Activated CD4-positive, alpha-beta T cell treated with anti-CD3 and anti-CD28 coated beads for 36 hours (primary cell): ENCODE measurements at places on chromosomes 12 and 14. TPM values are rescaled to one million over a fixed set of nuclear protein-coding genes. Genes with fewer than 3 reads are reported as not detected.

The FGD6 gene
- 1.1 TPM for total RNA-seq

The ADAMTS20 gene
- total RNA-seq: not detected

The B3GNT4 gene
- 2.6 TPM for total RNA-seq

The TMTC3 gene
- 6.2 TPM for total RNA-seq

GRCh38 chr12:106919910-106920544 is 35.7 kb upstream of the TMEM263 start:
- peak; percentile 26 for DNase-seq

- DNase-seq: no peak
Observed at GRCh38 chr14:61125867-61126572, 145.0 kb downstream of the SLC38A6 start.

DNA sequence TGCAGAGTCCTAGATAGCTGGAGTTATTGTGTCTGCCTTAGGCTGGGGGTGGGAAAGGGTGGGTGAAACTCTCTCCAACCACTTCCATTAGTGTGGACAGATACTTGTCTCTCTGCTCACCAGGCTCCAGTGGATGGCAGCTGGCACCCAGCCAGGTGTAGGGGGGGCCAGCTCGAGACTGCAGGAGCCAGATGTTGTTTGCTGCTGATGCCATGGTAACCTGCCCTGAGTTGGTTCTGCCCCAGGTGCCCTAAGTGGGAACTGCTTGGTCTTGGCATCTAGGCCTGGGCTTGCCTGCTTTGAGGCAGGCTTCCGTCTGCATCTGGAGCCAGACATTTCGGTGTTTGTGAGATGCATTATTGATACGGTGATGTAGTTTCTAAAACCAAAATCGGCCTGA is 82.2 kb downstream of the ADCK1 start:
- no peak for DNase-seq

DNA sequence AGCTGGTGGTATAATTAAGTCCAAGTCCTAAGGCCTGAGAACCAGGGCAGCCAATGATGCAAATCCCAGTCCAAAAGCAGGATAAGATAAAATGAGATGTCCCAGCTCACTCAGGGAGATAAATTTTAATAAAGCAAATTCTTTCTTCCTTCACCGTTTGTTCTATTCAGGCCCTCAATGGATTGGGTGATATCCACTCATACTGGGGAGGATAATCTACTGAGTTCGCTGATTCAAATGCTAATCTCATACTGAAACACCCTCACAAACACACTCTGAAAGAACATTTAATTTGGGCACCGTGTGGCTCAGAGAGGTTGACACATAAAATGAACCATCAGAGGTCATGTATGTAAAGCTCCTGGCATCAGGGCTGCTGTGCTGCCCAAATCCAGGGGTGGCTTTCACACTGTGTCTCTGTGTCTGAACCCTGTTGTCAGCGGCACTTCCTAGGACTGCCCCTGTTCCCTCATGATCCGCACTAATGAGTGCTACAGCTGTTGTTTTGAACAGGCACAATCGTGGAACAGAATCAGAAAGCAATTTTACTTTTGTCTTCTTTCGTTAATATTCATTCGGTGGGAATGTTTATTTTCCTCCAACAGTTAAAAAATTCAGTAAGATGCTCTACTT is 428.5 kb upstream of the FBXO33 start:
- no peak for DNase-seq

- DNase-seq: no peak
Observed at GRCh38 chr12:50006280-50006679, 19.0 kb downstream of the RACGAP1 start.

DNA sequence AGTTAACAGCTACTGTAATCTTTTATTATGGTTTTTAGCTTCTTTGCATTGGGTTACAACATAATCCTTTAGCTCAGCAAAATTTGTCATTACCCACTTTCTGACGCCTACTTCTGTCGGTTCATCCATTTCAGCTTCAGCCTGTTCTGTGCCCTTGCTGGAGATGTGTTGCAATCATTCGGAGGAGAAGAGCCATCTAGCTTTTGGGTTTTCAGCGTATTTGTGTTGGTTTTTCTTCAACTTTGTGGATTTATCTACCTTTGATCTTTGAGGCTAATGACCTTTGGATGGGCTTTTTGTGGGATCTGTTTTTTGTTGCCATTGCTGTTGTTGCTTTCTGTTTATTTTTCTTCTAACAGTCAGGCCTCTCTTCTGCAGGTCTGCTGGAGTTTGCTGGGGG is 69.2 kb upstream of the ATXN7L3B start:
- DNase-seq: no peak

DNA sequence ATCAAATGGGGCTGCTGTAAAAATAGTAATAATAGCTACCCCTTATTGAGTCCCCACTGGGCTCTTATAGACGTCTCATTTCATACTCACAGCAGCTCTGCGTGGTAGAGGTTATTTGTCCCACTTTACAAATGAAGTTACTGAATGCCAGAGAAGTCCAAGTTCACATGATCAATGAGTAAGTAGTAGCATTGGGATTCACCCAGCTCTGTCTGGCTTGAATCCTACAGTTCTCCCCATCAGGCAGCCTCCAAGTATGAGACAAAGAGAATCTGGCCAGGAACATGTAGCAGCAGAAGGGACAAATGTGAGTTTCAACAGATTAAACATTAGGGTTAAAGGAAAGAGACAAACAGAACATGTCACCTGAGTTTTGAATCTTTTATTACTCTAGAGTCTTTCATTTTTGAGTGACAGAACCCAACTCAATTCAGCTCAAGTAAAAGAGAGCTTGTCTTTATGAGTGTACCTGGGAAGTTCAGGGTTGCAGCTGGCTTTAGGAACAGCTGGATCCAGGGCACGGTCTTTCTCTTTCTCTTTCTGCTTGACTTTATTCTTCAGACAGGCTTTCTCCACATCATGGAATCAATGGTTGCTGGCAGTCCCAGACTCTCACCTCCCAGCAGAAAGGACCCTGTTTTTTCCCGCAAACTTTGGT is 64.1 kb upstream of the JDP2 start:
- no peak for DNase-seq

DNA sequence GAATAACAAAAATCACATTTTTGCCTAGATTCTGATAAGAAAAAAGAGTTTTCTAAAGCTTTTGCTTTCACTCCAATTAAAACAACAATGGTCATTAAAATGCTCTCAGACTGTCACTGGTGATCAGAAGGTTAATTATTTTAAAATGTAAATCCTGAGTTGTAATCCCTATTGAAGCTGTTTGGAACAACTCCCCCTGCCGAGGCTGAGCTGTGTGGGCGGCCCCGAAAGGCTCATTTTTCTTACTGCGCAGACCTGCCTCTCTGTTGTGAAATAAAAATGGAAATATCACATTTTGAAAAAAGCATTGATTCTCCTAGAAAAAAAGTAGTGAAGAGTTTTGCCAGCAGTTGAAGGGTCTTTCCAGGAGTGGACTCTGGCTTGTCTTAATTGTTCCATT is 174.8 kb upstream of the CDKN3 start:
- DNase-seq: no peak

DNA sequence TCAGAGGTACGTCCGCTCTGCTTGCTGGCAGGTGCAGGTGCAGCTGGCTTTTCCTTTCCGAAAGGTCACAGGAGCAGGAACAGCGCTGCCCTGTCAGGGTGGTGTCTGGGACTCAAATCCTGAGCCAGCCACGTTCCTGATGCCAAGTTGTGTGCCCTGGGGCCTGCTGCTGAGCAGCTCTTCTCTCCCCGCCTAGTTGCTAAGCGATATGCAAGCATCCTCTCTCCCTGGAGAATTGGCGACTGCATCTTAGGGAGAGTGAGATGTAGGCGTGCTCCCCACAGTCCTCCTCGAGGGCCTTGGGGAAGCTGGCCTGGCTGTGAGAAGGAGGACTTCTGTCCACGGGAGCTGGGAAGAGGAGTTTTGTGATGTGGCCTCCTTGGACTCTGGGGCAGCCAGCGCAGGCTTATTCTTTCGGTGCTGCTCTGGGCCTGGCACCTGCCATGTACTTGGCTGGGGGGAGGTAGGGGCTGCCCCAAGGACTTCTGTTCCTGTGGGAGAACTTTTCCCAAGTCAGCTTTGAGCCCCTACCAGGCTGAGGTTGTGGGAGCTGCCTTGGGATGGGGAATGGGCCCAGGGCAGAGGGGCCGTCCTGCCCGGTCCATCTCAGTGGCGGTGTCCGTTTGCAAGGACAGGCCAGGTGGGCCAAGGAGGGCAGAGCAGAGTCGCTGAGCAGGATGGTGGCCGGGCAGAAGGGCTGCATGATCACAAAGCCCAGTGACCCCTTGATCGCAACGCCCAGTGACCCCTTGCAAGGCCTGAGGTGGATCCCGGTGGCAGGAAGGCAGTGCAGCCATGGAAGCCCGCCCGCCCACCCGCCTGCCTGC is 183.5 kb downstream of the ADGRD1 start:
- DNase-seq: no peak
